ENCODE measurements at places on chromosomes 2 and 18.

DNA sequence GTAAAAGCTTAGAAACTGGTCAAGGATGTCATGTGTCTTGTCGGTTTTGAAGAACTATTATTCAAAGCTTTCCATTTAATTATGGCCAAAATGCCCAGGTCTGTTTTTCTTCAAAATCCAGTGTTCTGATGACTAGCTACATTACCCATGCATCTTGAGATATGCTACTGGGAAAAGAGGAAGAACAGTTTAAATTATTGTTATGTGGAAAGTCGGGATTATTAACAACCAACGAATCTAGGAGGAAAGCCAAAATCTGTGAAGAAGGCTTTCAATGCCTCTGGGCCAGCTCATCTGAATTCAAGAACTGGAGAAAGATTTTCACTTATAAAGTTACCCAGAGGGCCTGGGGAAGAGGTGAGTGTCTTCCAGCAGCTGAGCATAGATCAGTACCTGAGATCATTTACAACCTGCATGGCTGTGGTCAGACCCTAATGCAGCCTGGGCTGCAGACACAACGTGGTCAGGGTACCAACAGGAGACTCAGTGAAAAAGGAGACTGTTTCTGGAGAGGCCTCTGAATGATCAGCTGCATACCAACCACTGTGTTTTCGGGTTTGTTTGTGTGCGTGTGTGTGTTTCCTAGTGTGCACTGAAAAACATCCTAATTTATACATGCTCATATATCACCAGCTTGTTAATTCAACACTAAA is 308.5 kb downstream of the NRXN1 start:
- DNase-seq = no peak

GRCh38 chr2:235520787-235521186 is 26.9 kb downstream of the AGAP1 start:
- no peak for DNase-seq

GRCh38 chr2:85794491-85795121 is 40.8 kb downstream of the ATOH8 start:
- no peak for DNase-seq

DNA sequence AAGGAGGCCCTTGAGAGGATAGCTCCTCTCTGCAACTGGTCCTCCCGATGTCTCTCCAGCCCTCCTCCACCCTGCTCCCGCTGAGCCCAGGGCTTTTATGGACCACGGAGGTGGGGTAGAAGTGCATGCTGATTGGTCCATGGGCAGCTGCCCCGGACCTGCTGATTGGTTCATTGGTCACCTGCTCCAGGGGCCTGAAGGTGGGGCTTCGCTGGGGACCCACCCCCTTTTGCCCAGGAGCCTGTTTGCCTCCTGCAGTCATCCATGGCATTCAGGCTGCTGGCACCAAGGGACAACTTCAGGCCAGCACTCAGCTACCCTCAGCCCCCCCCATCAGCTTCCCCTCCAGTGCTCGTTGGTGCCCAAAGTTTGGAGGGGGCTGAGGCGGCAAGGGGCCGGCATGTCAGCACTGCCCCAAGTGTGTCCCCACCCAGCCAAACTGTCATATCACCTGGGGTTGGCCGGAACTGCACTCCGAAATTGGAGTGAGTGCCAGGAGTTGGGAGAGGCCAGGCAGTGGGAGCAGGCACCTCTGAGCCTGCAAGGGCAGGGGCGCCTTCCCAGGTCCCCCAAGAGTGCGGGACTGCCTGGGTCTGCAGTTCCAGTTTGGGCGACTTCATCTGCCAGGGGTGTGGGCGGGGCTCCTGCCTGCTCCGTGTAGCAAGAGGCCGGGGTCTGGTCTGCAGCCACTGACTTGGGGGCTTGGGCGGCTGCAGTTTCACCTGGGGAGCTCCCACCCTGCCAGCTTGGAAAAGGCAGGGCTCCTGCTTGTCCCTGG is 288.9 kb downstream of the RDH14 start:
- no peak for DNase-seq

GRCh38 chr2:231355508-231356465 is 39.7 kb upstream of the B3GNT7 start:
- no peak for DNase-seq

DNA sequence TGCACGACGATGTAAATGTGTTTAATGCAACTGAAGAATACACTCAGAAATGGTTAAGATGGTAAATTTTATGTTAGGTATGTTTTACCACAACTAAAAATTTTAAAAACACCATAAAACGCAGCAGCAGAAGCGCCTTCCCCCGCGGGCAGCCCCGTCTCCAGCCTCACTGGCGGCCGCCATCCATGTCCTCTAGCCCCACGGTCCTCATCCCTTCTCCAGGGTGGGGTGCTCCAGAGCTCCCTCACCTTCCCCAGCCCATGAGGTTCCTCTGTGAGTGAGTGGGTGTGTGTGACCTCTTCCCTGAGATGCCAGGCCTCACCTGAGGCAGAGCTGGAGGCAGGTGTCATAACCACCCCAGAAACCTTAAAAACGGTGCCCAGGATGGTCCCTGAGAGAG is 17.0 kb downstream of the INHBB start:
- DNase-seq = no peak

Measured in CD4-positive, alpha-beta T cell treated with Interleukin-2 at 100 ng/mL for 4 hours (primary cell).